Activated T-helper 1 cell treated with Interleukin-2 at 50 U/mL for 16 hours (primary cell): ENCODE measurements at places on chromosomes 2 and 18.

DNA sequence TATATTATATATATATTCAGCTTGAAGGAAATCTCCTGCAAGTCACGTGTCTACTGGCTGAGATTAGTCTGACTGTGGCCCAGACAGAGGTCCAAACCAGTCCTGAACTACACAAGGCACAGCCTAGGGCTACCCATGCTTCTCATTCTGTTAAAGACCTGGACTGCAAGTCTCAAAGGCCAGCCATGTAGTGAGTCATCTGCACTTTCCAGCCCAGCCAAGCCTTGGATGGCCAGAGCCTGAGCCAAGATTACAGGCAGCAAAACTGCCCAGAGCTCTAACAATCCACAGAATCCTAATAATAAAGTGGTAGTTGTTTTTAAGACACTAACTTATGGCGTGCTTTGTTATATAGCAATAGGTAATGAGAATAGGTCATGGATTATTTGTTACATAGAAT, 259.6 kb downstream of the SS18 start:
- DNase-seq = no peak

GRCh38 chr2:68909793-68910674, 38.8 kb upstream of the BMP10 start:
- peak; percentile 40 for DNase-seq

GRCh38 chr18:6476880-6477279, 62.2 kb upstream of the L3MBTL4 start:
- DNase-seq = no peak

GRCh38 chr2:56464066-56464465, 280.3 kb downstream of the CCDC85A start:
- DNase-seq = no peak
